ENCODE measurements at places on chromosomes 7 and 10. TPM values are rescaled to one million over a fixed set of nuclear protein-coding genes. Genes with fewer than 3 reads are reported as not detected.

SPDYE11 gene
- total RNA-seq: not detected

PAPOLB gene
- 0.07 TPM for total RNA-seq

RBAK gene
- 11.6 TPM for total RNA-seq

ODAD2 gene
- total RNA-seq: 0.26 TPM

PALS2 gene
- total RNA-seq: 22.5 TPM

ANXA11 gene
- 60.9 TPM for total RNA-seq

PNLIPRP2 gene
- total RNA-seq: not detected
